ENCODE measurements at places on chromosomes 12 and 14.

GRCh38 chr12:93032758-93033157 is 103.7 kb upstream of the EEA1 start:
- DNase-seq = no peak

DNA sequence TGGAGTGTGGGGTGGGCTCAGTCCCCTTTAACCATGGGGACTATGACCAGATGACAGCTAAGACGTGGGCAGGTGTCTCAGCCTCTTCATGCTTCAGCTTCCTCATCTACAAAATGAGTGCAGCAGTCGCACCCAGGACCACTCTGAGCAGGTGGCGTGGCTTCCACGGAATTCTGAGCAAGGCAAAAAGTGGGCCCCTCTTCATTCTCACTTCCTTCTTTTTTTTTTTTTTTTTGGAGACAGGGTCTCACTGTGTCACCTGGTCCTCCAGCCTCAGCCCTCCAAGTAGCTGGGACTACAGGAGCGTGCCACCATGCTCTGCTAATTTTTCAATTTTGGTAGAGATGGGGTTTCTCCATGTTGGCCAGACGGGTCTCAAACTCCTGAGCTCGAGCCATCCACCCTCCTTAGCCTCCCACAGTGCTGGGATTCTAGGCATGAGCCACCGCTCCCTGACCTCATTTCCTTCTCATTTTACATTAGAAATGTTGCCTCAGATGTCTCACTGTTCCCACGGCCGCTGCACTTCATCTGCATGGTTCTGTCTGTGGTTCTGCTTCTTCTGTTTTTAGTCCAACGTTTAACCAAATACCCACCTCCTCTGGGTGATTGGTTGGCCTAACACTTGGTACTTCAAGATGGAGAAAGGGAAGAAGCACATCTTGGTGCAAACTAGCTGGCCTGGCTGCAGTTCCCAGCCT is 41.3 kb upstream of the BCL7A start:
- no peak for DNase-seq

DNA sequence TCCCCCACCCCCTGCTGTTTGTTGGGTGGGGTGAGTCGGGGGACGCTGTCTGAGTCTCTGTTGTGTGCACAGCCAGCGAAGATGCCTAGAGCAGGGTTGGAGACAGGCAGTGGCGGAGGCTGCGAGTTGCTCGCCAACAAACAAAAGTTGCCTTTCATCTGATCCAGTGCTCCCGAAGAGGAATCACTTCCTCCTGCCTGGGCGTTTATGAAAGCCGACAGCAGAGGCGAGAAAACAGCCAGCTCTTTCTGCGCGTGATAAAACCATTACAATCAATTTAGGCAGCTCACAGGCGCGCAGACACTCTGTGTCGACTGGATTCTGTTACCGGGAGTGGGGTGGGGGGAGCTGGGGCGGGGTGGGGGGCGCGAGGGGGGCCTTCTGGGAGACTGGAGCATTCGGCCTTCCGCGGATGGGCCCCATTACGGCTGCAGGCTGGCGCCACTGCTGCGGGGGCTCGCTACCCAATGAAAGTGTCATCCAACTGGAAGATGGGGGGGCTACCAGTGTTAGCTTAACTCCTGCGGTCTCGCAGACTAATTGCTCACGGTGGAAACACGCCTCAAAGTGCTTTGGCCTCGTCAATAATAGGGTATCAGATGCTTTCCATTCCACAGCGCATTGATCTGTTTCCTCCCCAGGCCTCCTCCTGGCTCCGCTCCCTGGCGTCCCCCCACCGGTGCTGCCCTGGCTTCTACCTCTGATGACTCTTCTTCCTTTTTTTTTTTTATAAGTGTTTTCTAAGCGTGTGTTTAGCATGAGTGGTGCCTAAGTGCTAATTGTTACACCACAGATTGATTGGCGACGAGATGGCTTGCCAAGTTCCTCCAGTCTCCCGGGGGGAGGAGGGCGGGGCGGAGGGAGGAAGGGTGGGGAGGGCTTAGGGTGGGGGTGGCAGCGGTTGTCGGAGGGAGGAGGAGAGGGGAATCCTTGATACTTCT is 678.4 kb downstream of the MED13L start:
- DNase-seq = no peak

GRCh38 chr12:49098035-49098451 is 3.4 kb upstream of the DHH start:
- peak; percentile 70 for DNase-seq

DNA sequence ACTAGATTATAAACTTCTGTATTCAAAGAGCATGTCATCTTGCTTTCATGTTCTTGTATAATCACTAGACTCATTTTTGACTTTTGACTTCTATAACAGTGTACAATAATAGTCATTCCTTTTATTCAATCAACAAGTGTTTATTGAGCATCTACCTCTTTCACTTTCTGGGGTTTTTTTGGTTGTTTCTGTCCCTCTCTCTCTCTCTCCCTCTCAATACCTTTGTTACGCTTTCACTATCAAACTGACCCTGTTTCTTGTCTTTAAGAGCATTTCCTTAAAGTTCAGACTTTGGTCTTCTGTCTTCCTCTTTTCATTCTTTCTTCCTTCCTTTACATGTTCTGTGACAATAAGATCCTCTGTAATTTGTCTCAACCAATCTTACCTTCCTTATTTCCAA is 49.5 kb downstream of the GPR137C start:
- no peak for DNase-seq

DNA sequence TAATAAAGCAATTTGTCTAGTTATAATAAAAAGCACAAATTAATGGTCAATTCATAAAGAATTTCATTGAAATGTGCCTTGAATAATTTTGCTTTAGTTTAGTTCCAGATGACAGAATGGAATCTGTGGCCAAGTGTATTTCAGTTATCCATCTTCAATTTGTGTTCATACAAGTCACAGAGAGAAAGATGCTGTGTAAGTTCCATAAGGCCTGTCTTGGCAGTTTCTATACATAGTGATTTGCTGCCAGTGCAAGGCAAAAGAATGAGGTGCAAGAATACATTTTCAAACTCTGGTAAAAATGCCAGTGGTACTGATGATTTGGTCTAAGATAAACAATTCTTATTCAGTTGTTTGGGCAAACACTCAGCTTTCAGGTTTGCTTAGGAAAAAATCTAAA is 134.4 kb upstream of the PTPRB start:
- no peak for DNase-seq

DNA sequence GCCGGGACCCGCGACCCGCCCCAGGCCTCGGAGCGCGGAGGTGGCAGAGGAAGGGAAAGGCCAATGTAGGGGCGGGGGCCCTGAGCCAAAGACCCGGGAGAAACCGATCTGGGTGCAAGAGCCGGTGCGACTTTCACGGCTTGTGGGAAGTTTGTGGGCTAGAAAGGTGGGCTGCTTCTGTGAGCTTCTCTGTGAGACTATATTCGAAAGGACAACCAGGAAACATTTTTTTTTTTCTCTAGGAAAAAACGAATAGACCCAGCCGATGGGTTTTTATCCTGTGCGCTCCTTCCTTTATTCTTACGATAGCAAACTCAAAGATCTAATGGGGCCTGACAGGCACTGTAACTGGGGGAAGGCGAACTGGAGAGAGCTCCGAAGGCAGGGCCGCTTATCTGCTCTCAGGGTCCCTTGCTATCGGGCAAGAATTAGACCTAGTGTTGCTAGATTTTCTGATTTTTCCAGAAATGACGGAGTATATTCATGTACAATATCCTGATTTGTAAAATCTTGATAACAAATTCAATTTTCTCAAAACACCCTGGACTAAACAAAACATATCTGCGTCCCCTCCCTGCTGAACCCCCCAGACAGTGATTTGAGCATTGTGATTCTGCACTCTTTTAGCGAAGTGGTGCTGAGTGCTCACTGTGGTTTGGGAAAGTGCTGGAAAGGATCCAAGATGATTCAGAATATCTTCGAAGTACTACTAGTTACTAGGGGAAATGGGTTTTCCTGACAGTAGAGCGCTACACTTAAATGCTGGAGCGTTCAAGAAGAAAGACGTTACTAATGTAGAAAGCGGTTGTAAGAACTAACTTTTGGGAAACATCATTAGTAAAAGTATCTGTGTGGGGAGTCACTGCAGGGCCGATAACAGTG is 563 bp upstream of the STXBP6 start:
- DNase-seq = no peak

GRCh38 chr14:96057738-96058137 is 18.6 kb downstream of the C14orf132 start:
- no peak for DNase-seq

DNA sequence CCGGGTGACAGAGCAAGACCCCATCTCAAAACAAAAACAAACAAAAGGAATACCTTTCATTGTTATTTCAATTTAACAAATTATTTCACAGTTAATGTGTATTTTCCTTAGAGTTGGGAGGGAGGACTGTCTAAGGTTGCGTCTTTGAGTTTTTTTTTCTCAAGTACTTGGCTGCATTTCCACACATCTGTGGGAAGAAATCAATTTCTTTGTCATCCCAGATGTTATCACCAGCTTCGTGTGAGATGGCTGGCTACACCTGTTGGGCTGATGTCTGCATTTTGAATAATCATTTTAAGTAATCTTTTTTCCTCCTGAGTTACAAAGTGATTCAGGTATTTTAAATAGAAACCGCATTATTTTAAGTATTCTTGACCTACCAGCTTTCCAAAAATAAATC is 59.4 kb downstream of the EML1 start:
- no peak for DNase-seq
